ENCODE measurements at places on chromosomes 4 and X. TPM values are rescaled to one million over a fixed set of nuclear protein-coding genes. Genes with fewer than 3 reads are reported as not detected.

The RENBP gene
- 8.6 TPM for total RNA-seq

The GAGE12E gene
- total RNA-seq, result not detected

The C4orf46 gene
- 3.1 TPM for total RNA-seq

GRCh38 chr4:110175634-110176033 lies 22.8 kb downstream of the ELOVL6 start:
- DNase-seq, result no peak

DNA sequence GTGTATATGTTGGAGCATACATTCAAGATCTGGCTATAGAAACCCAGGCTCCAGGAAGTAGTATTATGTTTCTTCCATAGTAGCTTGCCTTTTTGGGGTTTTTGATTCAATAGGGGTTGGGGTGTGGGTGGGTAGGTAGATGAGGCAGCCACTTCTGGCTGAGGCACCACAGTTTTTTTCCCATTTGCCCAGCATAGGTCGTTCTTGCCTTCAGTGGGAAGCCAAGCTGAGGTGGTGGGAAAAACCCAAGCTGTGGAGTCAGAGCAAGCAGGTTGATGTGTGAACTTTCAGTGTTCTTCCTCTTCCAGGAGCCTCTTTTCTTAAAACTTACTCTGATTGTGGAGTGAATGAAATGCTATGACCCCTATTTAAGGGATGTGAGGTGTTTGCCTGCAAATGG lies 67.0 kb upstream of the RPS6KA3 start:
- no peak for DNase-seq

DNA sequence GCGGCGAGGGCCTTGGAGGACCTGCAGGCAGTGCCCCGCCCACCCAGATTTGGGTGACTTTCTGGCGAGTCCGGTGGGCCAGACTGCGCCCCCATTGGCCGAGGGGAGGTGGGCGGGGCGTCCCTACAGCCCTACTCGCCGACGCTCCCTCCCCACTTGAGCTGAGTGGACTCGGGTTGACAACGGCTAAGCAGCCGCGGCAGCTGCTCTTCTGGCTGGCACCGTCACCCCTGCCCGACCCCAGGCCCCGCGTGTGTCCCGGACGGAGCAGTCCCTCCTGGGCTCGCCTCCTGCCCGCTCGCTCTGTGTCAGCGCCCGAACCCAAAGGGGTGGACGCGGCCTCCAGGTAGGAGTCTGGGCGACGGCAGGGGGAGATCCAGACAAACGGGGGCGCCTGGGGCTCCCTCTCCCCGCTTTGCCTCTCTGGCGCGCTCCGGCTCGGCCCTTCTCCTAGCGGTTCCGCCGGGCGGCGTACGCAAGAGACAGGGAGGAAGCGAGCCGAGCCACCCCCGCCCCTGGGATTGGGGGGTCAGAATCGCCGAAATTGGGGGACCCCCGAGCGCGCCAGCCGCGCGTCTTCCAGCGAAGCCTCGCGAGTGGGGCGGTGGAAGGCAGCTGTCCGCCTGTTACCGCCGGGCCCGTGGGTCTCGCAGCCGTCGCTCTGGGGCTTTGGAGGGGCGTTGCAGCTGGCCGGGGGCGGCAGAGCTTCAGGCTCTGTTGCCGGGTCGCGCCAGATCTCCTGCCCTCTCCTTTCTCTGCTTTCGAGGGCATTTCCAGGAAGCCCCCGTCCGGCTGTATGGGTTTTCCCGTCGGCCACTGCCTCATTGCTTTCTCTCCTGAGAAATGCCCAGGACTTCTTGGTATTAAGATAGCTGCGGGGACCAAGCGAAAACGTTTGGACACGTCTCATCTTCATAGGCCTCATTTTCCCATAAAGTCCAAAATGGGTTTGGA lies 46.3 kb downstream of the STARD8 start:
- DNase-seq, result no peak

The STK32B gene
- total RNA-seq, result not detected

DNA sequence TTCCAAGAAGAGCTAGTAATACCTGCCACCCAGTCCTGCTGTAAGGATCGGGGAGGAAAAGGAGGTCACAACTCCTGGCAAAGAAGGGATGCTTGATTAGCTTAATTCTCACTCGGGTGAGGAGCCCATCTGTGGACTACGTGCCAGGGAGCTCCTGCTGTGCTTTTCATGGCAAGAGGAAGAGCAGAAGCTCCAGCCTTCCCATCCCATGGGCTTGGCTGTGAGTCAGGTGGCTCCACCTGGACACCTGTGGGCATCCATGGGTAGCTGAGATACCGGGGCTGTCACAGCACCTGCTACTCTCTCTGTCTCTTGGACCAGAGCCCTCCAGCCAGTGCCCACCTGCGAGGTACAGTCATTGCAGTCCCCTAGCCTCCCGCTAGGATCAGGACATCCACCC lies 18.0 kb downstream of the CLNK start:
- DNase-seq, result no peak
